ENCODE measurements at places on chromosomes 7 and 10. TPM values are rescaled to one million over a fixed set of nuclear protein-coding genes. Genes with fewer than 3 reads are reported as not detected.
A peak's percentile ranks its signal among the peaks of the same experiment; 100 is the strongest.

GRCh38 chr10:31148951-31149350 is 117.3 kb upstream of the ZNF438 start:
- H3K36me3 ChIP-seq: no peaks in the 10 kb centered on the region
- peaks cover 20% of the 10 kb centered on the region for H3K4me1 ChIP-seq
- H3K4me3 ChIP-seq: no peak overlapping the region
- no peaks in the 10 kb centered on the region for H3K27me3 ChIP-seq
- DNase-seq: peak; percentile 38
- H3K27ac ChIP-seq: no peak overlapping the region

- H3K27ac ChIP-seq: no peak overlapping the region
- no peak overlapping the region for H3K4me3 ChIP-seq
- no peak for DNase-seq
- no peaks in the 10 kb centered on the region for H3K36me3 ChIP-seq
These were observed 136.9 kb upstream of the CDK6 start for GRCh38 chr7:92973293-92973731.

DNA sequence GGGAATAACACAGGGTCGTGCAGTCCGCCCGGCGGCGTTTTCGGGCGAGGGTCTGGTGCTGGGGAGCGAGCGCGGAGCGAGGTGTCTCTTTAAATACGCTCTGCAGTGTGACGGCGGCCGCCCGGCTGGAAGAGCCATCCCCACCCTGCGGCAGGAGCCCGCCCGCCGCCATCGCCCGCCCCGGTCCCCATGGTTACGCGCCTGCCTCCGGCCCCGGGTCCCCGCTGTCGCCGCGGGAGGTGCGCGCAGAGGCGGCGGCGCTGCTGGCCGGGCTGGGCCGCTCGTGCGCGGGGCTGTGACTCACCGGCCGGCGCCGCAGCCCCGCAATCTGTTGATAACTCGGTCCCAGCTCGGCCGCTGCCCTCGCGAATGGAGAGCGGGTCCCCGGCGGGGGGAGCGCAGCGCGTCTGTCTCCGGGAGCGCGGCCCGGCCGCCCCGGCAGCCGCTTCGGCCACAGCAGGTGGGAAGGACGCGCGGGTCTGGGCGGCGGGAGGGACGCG is at the start of gene ADGRA1:
Gene ADGRA1, plus strand, starts transcription at position 246 of the 500 bp plus-strand sequence. CDS start 986 bp downstream, outside the sequence.
- H3K4me3 ChIP-seq: peak within 1 kb of the TSS; percentile 32
- H3K4me1 ChIP-seq: no peaks in the 10 kb centered on the region
- no peak within 1 kb of the TSS for H3K27ac ChIP-seq
- no peak for DNase-seq
- peaks cover 85% of the 10 kb centered on the region for H3K27me3 ChIP-seq
- no peaks in the 10 kb centered on the region for H3K36me3 ChIP-seq

DNA sequence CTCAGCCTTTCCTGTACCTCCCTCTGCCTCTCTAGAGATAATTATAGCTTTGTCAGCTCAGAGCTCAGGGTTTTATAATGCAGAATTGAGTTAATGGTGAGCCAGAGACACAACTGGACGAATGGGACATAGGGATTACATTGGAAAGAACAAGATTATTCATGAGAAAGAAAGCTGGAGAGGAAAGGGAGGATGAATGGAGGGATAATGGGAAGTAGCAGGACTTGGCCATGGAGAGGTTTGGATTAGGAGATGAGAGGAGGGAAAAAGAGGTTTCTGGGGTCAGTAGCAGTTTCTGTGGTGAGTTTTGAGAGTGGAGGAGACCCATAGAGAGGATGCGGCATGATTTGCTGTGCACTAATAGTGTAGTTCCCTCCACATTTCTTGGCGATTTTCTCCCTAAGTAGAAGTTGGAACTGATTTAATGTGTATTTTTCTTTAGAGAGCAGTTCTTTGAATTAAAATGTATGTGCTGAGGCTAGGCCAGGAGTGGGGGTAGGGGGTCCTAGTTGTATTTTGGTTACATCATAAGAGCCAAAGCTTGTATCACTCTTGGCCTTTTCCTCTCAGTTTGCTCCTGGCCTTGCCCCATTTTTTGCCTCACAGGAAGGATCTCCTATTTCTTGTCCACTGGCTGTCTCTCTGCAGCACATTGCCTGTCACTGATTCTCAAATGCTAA is 107.4 kb downstream of the MKX start:
- H3K4me3 ChIP-seq: no peak overlapping the region
- no peaks in the 10 kb centered on the region for H3K36me3 ChIP-seq
- H3K27me3 ChIP-seq: no peaks in the 10 kb centered on the region
- no peak overlapping the region for H3K27ac ChIP-seq

DNA sequence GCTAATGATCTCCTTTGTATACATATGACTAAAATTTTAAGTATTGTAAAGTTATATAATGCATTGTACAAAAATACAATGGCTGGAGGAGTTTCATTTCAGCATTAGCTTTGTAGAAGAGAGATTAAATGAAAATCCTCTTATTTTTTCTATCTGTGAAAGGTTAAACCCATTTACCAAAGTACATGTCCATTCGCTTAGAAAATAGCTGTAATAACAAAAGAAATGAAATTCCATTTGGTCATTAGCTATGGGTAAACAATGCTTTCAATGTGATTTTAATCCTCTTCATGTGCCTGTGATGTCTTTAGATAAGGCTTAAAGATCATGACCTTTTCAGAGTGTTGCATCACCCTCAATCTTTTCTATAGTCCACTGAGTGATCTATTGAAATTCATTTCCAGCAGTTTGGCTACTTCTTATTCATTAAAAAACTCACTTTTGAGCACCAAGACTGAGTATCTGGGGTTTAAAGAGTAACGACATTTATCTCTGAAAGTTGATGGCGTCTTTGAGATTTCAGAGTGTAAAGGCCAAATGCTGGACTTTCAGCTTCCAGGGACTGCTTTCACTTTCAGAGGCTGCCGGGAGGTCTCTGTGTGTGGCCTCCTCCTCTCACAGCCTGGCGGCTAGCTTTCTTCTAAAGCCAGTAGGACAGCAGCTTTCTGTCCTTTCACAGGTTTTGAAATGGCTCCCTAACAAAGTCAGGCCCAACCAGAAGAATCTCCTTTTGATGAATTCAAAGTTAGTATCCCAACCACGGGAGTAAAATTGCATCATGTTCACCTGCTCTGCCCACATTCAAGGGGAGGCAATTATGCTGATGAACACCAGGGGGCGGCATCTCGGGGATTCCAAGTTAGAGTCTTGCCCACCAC is 701.4 kb upstream of the COBL start:
- no peak overlapping the region for H3K27ac ChIP-seq
- no peaks in the 10 kb centered on the region for H3K4me1 ChIP-seq
- no peaks in the 10 kb centered on the region for H3K36me3 ChIP-seq
- no peak for DNase-seq
- no peaks in the 10 kb centered on the region for H3K27me3 ChIP-seq

GRCh38 chr7:94423863-94424735 is 29.4 kb downstream of the COL1A2 start:
- no peak overlapping the region for H3K27ac ChIP-seq
- peaks cover 4% of the 10 kb centered on the region for H3K36me3 ChIP-seq
- DNase-seq: peak; percentile 63

- no peak for DNase-seq
- peaks cover 14% of the 10 kb centered on the region for H3K4me1 ChIP-seq
- no peak overlapping the region for H3K27ac ChIP-seq
- H3K27me3 ChIP-seq: no peaks in the 10 kb centered on the region
- peaks cover 4% of the 10 kb centered on the region for H3K36me3 ChIP-seq
- H3K4me3 ChIP-seq: no peak overlapping the region
These were observed 35.2 kb downstream of the CYP17A1 start for GRCh38 chr10:102801978-102802377.

PRKCQ gene
- 3.7 TPM for total RNA-seq

CYP3A4 gene
- total RNA-seq: not detected

TMEM229A gene
- 0.18 TPM for total RNA-seq

EFCAB10 gene
- not detected for total RNA-seq

CPEB3 gene
- 4.5 TPM for total RNA-seq

ITGB8 gene
- total RNA-seq: 1.3 TPM

HOXA2 gene
- 0.27 TPM for total RNA-seq
